ENCODE measurements at places on chromosomes 2 and 18.
A peak's percentile ranks its signal among the peaks of the same experiment; 100 is the strongest.

- no peak for DNase-seq
These were observed 13.7 kb upstream of the TET3 start for GRCh38 chr2:73970850-73971471.

GRCh38 chr18:79559436-79559835, 120.2 kb upstream of the CTDP1 start:
- no peak for DNase-seq

DNA sequence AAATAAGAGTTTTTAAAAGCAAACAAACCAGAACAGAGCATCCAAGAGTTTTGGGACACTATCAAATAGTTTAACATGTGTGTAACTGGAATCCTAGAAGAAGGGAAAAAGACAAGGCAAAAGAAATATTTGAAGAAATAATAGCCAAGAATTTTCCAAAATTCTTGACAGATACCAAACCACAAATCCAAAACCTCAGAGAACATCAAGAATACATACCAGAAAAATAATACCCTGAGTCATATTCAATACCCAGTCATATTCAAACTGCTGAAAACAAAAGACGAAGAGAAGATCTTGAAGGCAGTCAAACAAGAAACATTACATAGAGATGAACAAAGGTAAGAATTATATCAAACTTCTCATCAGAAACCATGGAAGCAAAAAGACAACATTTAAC, 22.9 kb downstream of the INO80C start:
- DNase-seq: no peak

DNA sequence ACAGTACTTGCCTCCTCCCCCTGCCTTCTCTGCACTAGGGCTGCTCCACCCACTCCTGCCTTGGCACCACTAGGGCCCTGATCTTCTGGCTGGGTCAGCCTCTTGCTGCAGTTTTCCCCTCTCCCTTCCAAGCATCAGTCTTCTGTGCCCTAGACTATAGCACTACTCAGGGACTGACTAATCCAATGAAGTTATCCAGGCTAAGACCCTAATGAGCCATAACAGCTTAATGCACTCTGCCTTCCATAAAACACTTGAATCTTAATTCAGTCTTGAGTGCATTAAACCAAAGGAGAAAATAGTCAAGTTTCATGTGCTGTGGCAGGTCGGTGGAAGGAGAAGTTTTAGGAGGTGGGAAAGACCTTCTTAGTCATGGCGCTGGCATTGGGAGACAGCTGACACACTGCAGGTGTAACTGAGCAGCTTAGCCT, 95.7 kb downstream of the BIN1 start:
- DNase-seq: no peak

- peak; percentile 3 for DNase-seq
These were observed 50.1 kb downstream of the GREB1 start for GRCh38 chr2:11583840-11584524.

DNA sequence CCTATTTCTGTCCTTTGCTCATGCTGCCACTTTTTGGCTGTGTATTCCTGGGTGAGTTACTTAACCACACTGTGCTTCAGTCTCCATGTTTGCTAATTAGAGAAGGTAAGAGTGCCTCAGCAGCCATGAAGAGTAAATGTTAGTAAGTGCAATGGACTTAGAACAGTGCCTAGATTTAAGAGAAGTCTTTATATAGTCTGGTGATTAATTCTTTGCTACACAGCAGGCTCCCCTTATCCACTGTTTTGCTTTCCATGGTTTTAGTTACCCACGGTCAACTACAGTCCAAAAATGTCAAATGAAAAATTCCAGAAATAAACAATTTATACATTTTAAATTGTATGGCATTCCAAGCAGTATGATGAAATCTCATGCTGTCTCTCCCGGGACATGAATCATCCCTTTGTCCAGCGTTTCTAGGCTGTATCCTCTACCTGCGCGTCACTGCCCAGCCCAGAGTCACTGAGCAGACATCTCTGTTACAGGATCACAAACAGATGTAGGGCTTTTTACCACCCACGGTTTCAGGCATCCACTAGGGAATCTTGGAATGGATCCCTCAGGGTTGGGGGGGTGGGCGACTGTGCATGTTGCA, 91.0 kb downstream of the CTIF start:
- no peak for DNase-seq

DNA sequence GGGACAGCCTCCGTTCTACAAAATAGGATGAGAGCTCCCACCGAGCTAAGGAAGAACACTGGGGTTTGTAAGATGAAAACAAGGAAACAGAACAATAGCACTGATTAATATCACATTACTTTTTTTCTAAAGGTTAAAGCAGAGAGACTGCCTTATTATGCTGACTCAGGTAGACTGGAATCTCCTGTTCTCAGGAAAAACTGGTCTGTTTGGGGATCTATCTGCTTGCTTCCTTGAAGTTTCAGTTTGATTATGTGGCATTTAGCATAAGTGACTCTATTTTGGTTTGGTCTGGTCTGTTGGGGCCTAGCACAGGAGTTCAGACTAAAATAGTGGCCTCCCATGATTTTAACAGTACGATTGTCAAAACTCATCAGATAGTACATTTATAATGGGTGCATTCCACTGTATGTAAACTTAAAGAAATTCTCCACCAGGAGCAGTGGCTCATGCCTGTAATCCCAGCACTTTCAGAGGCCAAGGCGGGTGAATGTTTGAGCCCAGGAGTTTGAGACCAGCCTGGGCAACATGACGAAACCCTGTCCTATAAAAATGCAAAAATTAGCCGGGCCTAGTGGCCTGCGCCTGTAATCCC, 64.1 kb upstream of the NDUFV2 start:
- DNase-seq: no peak

- DNase-seq: no peak
These were observed 536.2 kb upstream of the FSIP2 start for GRCh38 chr2:185202381-185202780.

- DNase-seq: no peak
These were observed 177.7 kb downstream of the SEPTIN10 start for GRCh38 chr2:109435901-109436598.

GRCh38 chr2:136376211-136376610, 258.3 kb upstream of the CXCR4 start:
- no peak for DNase-seq

- DNase-seq: no peak
These were observed 36.4 kb downstream of the CACNB4 start for GRCh38 chr2:152062125-152063091.

- no peak for DNase-seq
These were observed 217.0 kb downstream of the SPP2 start for GRCh38 chr2:234267534-234267933.

DNA sequence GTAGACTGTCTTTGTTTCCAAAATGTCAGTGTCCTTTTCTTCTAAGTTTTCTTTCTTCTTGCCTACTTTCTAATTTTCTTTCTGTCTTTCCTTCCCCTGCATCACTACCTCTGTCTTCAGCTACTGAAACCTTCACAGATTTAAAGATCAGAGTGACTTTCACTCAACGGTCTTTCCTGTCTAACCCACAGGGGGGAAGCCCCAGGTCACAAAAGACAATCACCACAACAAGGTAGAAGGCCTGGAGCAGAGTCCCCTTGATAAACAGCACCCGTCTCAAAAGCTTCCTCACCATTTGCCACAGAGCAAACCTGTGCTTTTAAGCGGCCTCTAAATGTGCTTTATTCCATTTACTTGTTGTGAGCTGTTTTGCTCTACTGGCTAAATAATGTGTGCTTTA, 665.4 kb downstream of the BCL11A start:
- DNase-seq: no peak

DNA sequence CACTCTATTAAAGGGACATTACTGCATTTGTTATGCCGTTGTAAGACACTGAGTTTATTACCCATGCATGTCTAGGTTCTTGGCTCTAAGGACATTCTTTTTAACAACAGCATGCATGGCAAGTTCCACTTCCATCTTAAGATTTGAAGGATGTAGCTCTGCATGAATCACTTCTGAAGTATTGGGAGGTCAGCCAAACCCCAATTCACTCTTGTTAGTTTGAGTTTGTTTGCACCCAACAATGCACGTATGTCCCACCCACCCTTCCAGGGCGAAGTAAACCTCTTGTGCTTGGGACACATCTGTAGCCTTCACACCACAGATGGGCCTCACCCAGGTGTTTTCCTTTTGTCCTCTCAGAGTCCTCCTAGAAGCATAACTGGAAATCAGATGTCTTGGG, 5.6 kb upstream of the LAMA3 start:
- no peak for DNase-seq

- no peak for DNase-seq
These were observed 31.9 kb downstream of the PPP4R3B start for GRCh38 chr2:55585451-55586080.

DNA sequence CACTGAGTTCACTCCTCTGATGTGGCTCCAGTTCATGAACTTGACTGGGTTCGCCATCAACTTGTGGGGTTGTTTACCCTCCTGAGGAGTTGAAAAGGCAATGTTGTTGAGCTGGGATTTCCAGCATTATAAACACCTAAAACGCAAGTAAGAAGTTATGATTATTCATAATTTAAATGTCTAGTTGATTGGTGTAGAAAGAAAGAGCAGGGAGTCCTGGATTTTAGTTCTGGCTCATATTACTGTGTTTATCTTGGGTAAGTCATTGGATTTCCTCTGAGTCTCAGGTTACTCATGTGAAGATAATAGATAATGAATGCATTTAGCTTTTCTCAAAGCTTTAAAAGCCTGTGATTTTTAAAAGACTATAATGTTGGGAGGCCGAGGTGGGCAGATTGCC, 438.0 kb upstream of the CDH20 start:
- no peak for DNase-seq

DNA sequence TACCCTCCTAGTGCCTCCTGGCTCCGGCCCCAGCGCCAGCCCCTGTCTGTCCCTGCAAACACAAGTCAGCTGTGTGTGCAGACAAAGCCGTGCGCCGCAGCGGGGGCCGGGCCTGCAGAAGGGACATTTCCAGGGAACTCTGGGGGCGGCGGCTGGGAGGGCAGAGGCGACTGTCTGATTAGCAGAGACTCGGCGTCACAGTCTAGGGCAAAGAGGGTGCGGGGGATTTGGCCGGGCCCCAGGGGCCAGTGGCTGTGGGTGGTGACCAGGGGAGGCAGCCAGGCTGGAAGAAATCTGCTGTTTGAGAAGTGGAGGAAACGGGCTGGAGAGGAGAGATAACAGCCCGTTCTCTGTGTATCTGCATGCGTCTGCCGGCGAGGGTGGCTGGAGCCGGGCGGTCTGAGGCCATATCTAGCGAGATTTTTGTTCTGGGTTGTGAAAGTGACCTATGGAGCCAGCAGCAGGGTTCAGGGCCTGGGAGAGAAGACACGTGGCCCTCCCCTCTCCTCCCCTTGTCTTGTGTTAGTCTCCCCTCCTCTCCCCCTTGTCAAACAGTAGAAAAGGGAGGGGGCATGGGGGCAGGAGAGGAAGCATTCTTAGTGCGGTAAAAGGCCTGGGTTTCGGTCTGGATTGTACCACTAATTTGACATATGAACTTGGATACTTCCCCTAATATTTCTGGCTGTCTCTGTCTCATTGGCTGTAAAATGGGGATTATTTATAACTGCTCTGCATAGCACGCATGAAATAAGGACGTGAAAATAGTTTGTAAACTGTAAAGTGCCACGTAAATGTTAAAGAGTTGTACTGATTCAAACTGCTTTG, 169.4 kb downstream of the SMAD7 start:
- DNase-seq: no peak

GRCh38 chr2:24840962-24841945, 48.0 kb downstream of the CENPO start:
- DNase-seq: no peak

GRCh38 chr18:58279504-58280175, 235.6 kb downstream of the NEDD4L start:
- no peak for DNase-seq

DNA sequence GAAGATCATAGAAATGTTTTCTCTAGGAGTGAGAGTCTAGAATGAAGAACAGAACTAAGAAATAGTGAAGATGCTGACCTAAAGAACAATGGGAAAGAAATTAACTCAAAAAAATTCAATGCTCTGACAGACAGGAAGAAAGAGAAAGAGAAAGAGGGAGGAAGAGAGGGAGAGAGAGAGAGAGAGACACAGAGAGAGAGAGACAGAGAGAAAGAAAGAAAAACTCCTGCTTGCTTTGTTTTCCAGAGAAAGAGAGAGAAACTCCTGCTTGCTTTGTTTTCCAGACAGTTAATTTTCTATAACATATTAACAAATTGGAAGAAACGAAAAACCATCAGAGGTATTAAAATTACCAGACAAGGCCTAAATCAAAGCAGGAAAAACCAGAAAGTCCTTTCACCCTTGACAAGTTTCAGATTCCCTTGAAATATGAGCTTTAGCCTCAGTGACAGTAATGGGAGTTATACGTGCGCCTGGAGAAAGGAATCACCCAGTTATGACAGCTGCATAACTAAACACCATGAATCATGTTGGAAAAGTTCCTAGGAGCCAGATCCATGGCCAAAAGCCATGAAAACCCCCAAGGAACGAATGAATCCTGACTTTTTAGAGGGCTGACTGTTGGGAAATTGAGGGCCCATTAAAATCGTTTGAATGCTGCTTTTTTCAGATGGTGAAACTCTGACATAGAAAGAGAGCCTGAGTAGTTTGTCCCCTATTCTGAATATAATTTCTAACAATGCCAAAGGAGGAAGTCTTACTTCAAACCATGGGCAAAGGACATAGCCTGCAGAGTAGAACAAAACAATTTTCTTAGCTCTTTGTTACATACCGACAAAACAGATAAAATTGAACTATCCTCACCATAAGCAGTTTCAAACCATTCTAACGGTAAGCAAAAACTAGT, 228.6 kb upstream of the CHST9 start:
- no peak for DNase-seq

DNA sequence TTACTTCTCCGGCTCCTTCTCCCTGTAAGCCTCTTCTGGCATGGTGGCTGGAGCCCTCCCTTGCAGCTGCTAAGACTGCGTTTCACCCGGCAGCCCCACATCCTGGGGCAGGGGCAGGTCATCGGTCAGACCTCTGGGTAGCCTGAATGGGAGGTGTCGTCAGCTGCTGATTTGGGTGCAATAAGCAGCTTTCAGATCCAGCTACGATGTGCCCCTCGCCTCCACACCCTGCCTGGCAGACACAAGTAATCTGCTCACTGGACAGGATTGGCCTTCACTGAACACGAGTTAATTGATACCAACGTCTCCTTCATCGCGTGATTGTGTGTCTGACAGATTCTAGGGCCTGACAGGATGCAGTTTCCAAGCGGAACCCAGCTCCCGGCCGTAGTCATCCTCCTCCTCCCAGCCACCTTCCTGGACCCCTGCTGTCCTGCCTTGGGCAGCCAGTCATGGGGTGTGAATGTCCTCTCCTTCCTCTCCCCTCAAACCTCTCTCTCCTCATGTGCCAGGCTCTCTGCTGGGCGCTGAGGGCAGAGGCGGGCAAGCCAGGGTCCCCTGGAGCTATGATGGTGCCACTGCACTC, 18.9 kb upstream of the PDIA6 start:
- DNase-seq: no peak

- DNase-seq: no peak
These were observed 60.6 kb upstream of the HS6ST1 start for GRCh38 chr2:128379021-128380015.

DNA sequence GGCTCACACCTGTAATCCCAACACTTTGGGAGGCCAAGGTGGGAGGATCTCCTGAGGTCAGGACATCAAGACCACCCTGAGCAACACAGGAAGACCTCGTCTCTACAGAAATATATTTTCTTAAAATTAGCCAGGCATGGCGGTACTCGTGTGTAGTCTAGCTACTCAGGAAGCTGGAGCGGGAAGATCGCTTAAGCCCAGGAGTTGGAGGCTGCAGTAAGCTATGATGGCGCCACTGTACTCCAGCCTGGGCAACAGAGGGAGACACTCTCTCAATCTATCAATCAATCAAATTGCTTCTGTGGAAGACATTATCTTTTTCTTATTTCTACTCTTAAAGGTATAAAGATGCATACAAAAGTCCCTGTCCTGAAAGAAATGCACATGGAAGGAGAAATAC, 11.3 kb downstream of the FEZ2 start:
- DNase-seq: no peak
